Left kidney (tissue), 8 donors: ENCODE measurements at places on chromosomes 6 and 20. TPM values are rescaled to one million over a fixed set of nuclear protein-coding genes. Genes with fewer than 3 reads are reported as not detected.

- DNase-seq: no peak
Observed at GRCh38 chr6:100188754-100189153, 194.7 kb upstream of the MCHR2 start.

- no peak for DNase-seq
Observed at GRCh38 chr6:108673153-108673552, 112.4 kb downstream of the FOXO3 start.

GRCh38 chr6:35719404-35719829 is 17.4 kb upstream of the ARMC12 start:
- DNase-seq: no peak

- DNase-seq: peak; percentile 27
Observed at GRCh38 chr6:93792746-93793145, 373.4 kb upstream of the EPHA7 start.

DNA sequence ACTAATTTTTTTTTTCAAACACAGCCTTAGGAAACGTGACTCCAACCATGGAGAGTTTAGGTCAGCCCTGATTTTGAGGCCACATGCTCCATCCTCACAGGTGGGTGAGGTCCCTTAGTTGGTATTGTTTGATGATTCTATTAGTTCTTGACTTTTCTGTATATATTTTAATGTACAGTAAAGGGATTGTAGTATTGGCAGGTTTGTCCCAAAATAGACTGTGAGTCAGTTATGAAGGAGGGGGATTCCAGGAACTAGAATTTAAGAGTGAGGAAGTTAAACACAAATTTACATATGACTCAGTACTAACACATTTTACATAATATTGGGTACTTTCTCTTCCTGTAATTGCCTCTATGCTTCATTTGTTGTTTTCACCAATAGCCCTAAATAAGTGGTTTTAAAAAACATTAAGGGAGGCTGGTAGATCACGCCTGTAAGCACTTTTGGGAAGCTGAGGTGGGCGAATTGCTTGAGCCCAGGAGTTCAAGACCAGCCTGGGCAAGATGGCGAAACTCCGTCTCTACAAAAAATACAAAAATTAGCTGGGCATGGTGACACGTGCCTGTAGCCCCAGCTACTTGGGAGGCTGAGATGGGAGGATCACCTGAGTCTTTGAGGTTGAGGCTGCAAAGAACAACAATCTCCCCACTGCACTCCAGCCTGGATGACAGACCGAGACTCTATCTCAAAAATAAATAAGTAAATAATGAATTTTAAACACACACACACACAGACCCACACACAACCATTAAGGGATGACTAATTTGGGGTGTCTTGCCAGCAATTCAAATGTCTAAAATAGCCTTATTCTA is 81.8 kb downstream of the SGK1 start:
- no peak for DNase-seq

DNA sequence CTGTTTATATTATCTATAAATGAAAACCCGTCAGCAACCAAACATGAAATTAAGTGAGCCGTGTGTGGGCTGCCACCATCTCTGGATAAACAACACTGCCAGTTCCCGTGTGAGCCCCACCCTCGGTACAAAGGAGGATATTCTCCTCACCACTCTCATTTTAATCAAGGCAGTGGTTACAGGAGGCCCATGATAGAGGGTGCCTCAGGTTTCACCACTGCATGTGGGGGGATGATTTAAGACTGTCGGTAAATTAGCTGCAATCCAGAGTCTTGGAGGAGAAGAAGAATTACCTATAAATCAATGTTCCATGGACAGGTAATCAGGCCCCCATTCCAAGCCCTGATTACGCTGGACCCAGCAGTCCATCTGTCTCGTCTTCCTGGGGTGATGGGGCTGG is 361.6 kb upstream of the SULF2 start:
- peak; percentile 39 for DNase-seq

DNA sequence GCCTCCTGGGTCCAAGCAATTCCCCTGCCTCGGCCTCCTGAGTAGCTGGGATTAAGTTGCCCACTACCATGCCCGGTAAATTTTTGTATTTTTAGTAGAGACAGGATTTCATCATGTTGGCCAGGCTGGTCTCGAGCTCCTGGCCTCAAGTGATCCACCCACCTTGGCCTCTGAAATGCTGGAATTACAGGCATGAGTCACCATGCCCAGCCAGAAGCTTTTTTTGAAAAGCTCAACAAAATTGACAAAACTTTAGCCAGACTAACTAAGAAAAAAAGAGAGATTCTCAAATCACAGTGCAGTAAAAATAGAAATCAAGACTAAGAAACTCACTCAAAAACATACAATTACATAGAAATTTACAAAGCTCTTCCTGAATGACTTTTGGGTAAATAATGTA is 420.6 kb downstream of the COL12A1 start:
- DNase-seq: no peak

DNA sequence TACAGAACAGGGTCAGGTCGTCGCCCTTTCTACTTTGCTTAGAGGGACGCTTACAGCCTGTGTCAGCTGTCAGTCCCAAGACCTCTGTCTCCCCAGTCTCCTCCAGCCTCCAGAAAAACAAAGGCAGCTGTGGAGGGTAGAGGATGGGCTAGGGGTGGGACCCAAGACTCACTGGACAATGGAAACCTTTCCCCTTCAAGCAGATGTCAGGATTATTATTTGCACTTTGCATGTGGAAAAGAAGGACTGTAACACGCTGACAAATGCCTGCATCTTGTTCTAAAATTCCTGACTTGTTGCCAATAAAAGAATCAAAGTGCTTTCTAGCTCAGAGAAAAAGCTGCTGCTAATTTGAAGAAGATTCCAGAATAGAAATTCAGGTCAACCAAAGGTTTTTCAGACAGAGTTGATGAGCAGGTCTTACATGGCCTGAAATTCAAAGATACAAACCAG is 58.7 kb downstream of the SNX5 start:
- DNase-seq: no peak

DNA sequence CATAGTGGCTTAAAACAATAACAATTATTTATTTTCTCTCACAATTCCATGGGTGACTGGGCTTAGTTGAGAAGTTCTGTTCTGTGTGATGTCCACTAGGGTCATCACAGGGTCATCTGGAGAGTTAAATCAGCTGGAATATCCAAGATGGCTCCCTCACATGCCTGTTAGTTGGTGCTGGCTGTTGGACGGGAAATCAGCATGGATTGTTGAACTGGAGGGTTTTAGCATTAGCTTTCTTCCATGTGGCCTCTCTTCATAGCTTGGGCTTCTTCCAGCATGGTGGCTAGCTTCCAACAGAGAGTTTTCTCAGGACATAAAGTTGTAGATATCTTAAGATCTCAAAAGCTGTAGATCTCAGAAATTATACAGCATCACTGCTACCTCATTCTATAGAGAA is 19.6 kb downstream of the MARCKS start:
- no peak for DNase-seq

DNA sequence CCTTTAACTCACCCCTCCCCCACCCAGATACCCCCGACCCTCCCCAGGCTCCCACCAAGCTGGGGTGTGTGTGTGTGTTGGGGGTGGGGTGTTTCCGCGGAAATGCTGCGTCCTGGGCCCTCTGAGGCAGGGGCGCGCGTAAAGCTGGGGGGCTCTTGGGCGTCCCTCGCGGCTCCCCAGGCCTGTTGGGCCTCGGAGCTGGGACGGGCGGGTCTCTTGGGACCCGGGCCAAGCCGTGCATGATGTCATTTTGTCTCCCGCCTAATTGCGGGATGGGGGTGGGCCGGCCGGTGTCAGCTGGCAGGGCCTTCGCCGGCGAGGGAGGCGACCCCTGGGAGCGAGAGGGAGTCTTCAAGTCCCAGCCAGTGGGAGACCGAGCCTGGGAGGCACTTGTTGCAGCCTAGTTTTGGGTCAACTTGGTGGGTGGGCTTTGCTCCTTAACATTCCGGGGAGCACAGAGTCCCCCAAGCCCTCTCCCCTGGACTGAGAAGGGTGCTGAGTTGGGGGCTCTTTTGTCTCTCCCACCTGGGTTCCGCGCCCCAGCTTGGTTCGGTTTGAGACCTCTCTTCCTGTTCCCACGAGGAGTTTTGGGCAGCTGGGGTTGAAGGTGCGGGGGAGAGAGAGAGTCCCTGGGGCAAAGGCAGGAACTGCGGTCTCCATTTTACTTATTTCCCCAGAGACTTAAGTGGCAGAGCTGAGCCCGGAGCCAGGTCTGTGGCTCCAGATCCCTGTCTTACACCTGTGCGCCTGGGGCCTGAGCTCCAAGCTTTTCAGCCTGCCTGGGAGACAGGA is 623 bp downstream of the MYBL2 start:
- DNase-seq: peak; percentile 12

DNA sequence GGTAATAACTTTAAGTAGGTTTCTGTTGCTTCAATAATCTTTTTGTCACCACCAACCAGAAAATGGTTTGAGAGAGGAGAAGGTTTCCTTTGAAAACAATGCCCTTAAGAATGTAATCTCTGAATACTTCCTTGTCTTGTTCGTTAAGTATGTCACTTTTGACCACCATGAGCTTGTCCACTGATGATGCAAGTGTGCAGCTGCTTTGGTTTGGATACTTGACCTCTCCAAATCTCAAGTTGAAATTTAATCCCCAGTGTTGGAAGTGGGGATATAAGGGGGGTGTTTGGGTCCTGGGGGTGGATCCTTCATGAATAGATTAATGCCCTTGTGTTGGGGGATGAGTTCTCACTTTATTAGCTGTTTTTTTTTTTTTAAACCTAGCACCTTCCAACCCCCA is 985.4 kb downstream of the EPHA7 start:
- DNase-seq: no peak

DNA sequence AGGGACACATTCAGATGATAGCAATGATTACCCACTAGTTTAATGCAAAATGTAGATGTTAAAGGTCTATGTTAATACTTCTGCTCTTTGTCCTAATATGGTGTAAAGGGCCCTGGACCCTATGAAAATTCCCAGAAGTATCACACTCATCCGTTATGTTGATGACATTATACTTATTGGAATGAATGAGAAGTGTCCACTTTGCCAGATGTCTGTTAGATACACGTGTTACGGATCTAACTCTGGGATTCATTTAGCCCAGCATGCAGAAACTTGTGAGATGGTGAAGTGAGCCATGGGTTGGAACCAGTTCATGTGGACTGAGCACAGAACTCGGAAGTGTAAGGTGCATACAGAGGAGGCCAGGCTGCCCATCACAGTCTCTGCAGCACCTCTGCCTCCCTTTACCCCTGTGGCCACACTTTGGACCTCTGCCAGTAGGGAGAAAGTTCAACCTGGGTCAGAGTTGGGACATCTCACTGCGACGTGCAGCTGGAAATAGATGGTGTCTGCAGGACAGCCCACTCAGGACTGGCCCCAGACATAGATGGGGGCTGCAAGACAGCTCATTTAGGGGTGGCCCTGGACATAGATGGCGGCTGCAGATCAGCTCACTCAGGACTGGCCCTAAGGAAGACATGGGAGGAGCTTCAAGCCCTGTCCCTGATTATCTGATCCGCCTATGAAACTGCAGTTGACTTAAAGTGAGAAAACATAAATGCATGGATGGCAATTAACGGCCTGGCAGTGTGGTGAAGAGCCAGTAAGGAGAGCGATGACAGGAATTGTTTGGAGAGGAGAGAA is 71.2 kb upstream of the THBS2 start:
- DNase-seq: no peak

GRCh38 chr6:45813943-45814342 is 201.7 kb downstream of the CLIC5 start:
- DNase-seq: no peak

GRCh38 chr6:79544299-79544927 is 7.2 kb upstream of the LCA5 start:
- no peak for DNase-seq

DNA sequence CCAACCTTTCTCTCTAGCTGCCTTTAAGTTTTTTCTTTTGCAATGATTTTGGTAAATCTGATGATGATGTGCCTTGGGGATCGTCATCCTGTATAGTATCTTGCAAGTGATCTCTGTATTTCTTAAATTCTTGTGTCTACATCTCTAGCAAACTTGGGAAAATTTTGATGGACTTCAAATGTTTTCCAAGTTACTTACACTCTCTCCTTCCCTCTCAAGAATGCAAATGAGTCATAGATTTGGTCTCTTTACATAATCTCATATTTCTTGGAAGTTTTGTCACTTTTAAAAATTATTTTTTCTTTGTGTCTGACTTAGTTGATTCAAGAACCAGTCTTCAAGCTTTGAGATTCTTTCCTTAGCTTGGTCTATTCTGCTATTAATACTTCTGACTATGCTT is 176.4 kb downstream of the TBC1D32 start:
- no peak for DNase-seq

Gene PNPLA1
- 2.5 TPM for polyA plus RNA-seq

Gene PSORS1C2
- polyA plus RNA-seq: 0.15 TPM
